Stimulated activated CD8-positive, alpha-beta memory T cell treated with anti-CD3 and anti-CD28 coated beads, Interleukin-7, amount 100 ng/mL, for 1 hour (primary cell): ENCODE measurements at places on chromosomes 4 and X.

DNA sequence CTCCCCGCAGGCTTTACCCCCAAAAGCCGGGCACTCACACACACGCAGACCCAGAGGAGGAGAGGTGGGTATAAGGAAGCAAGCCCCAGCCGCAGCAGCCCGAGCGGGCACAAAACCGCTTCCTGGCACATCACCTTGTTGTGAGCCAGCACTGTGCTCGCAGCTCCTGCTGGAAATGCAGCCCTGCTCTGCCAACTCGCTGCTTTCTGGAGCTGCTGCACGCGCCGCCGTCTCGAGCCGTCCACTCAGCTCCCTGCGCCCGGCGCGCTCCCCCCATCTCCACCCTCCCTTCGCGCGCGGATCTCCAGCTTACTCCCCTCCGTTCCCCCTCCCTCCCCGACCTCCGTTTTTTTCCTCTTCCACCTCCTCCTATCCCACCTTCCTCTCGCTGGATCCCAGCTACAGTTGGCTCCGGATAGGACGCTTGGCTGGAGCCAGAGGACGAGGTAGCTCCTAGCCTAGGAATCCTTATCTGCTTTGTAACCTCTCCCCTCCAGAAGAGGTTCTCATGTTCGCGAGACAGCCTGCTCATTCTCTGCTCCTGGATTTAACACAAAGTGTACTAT lies at the start of gene SPOCK3:
SPOCK3 (minus strand) TSS at position 179 of the 566 bp plus-strand sequence.
- DNase-seq: no peak

- DNase-seq: no peak
These were observed 78.5 kb upstream of the EFNB1 start for GRCh38 chrX:68750316-68750715.

DNA sequence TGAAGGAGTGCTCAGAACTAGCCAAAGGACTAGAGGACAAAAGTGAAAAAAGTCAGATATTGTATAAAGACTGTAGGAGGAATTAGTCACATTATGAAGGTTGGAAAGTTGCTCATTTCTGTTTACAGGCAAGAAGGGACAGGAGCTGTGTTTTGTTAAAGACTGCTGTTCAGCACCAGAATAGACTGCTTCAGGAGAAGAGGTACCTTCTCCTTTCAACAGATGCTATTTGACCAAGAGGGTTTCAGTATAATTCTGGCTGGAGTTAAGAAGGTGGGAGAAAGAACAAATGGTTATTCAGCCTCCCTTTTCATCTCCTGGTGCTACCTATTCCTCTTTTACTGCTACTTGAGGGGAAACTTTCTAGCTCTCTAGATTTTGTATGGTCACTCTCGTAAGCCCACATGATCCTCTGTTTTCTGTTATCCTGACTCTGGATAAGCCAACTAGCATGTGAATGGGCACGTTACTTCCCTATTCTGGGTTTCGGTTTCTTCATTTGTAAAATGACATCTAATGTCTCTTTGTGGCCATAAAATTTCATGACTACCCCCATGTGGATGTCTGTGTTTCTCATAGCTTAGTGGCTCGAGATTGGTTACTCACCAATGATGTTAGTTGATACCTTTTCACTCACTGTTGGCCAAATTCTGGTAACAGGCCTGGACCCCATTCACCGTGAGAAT lies 68.9 kb downstream of the SH2D1A start:
- DNase-seq: no peak

- DNase-seq: no peak
These were observed 46.9 kb upstream of the YTHDC1 start for GRCh38 chr4:68396756-68397155.

GRCh38 chr4:181677201-181677600 lies 566.0 kb upstream of the TENM3 start:
- no peak for DNase-seq

- DNase-seq: no peak
These were observed 275.7 kb downstream of the STPG2 start for GRCh38 chr4:97867557-97868091.

- no peak for DNase-seq
These were observed 294.0 kb downstream of the TENM3 start for GRCh38 chr4:182537031-182537795.

DNA sequence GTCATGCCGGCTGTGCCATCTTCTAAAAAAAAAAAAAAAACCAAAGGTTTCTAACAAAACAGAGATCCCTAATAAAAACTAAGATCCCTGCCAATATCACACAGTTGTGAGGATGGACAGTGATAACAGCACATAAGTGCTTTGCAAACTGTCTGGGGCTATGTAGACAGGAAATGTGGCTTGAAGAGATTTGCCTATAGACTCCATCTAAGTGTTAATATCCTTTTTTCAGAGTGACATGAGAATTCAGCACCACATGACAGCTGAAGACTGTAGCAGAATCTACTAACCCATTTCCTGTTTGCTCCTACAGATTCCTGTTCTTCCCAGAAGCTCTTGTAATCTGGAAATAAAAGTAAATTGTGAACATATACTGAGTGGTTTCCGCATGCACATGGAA lies 215.4 kb downstream of the KDR start:
- no peak for DNase-seq

DNA sequence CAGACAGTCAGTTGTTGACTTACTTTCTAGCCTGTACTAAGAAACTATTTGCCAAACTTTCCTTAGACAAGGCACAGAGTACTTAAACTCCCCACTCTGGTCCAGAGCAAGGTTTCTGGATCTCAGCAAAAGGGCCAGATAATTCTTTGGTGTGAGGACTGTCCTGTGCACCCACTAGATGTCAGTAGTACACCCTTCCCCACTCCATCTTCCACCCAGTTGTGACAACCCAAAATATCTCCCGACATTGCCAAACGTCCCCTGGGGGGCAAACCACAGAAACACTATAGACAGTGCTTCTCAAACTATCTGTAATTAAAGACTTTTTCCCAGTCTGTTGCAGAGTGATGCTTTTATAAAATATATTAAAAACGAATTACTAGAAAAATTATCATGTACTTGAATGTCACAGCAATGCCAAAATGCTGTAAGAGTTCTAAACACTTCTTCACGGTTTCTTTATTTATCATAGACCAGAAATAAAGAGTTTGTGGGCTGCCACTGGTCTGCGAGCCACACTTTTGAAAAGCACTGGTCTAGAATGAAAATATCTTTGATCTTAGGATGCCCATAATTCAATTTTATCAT lies 203.5 kb downstream of the PRDM5 start:
- no peak for DNase-seq

GRCh38 chr4:70623323-70623722 lies 5.2 kb upstream of the ENAM start:
- DNase-seq: no peak

GRCh38 chr4:123616951-123617461 lies 220.4 kb downstream of the SPRY1 start:
- DNase-seq: peak; percentile 8

GRCh38 chr4:93749292-93749761 lies 79.2 kb upstream of the ATOH1 start:
- DNase-seq: no peak

GRCh38 chr4:173448608-173449379 lies 49.9 kb upstream of the SCRG1 start:
- no peak for DNase-seq

DNA sequence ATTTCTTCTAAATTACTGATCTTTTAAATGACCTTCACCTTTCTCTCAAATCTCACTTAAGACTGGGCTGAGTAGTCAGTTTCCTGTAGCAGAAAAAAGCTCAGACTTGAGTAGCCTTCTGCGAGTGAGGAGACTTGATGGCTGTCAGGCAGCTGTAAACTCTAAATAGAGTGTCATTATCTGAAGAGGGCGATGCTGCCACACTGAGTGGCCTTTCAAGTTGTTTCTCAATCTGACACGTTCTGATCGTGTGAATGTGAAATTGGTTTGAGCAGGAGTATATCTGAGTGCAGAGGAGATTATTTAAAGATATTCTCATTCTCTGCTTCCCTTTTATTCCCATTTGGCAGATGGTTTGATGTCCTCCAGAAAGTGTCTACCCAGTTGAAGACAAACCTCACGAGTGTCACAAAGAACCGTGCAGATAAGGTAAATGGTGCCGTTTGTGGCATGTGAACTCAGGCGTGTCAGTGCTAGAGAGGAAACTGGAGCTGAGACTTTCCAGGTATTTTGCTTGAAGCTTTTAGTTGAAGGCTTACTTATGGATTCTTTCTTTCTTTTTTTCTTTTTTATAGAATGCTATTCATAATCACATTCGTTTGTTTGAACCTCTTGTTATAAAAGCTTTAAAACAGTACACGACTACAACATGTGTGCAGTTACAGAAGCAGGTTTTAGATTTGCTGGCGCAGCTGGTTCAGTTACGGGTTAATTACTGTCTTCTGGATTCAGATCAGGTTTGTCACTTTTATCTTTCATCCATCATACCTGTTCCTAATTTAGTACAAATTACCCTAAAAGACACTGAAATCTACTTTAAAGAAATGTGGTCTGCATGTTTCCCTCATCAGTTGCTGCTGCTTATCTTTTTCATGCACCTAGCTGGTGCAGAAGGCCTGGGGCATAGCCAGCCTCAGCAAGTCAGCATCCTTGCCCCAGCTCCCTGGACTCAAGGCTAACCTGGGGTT lies 74.3 kb upstream of the MSANTD1 start:
- no peak for DNase-seq

GRCh38 chrX:15321447-15321846 lies 6.0 kb upstream of the ASB11 start:
- no peak for DNase-seq

- DNase-seq: no peak
These were observed 11.5 kb downstream of the DCLK2 start for GRCh38 chr4:150089732-150090131.
